NCI-H774 (cell line): ENCODE measurements at places on chromosomes 2 and 18.

DNA sequence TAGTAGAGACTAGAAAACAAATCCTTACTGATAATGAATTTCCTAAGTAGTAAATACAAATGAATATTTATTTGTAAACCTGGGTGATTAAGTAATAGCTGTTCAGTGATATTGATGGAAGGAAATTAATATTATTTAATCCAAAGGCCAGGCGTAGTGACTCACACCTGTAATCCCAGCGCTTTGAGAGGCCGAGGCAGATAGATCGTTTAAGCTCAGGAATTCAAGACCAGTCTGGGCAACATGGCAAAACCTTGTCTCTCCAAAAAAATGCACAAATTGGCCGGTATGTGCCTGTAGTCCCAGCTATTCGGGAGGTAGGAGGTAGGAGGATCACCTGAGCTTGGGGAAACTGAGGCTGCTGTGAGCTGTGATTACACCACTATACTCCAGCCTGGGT lies 228.2 kb downstream of the NEDD4L start:
- DNase-seq: no peak

DNA sequence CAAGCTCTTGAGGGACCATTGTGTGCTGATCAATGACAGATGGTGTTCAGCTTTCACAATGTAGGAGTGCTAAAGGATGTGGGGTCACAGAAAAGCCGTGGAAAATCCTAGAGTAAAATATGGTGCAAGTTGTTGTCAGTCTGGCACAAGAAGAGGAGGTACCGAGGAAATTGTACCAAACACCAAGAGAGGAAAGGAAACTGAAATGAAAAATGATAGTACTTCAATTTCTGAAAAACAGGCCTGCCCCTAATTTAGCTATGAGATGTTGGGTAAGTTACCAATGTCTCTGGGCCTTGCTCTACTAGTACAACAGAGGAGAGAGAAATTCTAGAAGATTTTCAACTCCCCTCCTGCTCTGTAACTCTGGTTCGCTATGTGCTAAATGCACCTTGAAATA lies 78.8 kb upstream of the PELI1 start:
- DNase-seq: no peak

DNA sequence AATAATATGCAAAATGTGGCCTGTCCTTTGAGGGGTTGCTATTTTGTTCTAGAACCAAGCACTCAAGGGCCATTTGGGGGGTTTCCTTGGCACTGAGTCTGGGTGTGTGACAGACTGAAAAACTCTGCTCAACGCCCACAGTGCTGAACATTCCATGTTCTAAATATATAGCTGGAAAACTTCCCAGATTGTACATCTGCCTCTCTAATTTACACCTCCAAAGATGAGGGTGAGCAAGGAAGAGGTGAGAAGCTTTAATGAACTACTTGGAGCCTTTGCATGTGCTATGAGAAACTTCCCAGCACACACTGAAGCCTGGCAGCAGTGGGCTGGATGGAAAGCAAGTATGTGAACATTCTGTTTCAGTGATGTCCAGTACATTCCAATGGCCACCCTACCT lies 296.7 kb upstream of the KCNH7 start:
- DNase-seq: no peak

DNA sequence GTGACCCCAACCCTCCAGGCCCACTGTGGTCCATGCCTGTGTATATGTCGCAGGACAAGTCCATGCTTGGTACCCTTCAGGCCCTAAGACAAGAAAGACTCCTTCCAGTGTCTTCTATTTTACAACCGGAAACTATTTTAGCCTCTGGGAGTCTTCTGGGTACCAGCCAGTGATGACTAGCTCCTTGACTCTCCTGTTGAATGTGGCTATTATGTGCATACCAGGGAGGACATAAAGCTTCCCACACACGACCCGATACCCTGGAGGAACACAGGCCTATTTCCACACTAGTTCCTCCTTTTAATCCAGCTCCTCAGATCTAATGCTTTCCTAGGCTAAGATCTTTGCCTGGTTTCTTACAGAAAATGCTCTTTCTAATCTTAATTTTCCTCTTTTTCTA lies 178.1 kb downstream of the NCKAP5 start:
- DNase-seq: no peak

DNA sequence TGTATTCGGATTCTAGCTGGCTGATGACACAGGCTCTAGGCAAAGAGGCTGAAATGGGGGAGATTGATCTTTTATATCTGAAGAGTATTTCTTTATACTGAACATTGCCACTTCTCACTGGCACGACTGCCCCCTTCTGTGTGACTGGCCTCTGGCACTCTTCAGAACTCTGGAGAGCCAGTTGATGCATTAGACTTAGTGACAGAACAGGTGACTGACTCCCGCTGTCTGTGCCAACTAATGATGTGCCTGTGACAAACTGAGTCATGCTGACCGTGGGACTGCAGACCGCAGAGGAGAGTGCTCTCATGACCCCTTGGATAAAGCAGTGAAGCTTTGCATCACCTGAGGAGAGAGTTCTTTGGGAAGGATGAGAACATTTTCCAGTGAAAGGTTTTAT lies 14.4 kb downstream of the MGAT5 start:
- no peak for DNase-seq

DNA sequence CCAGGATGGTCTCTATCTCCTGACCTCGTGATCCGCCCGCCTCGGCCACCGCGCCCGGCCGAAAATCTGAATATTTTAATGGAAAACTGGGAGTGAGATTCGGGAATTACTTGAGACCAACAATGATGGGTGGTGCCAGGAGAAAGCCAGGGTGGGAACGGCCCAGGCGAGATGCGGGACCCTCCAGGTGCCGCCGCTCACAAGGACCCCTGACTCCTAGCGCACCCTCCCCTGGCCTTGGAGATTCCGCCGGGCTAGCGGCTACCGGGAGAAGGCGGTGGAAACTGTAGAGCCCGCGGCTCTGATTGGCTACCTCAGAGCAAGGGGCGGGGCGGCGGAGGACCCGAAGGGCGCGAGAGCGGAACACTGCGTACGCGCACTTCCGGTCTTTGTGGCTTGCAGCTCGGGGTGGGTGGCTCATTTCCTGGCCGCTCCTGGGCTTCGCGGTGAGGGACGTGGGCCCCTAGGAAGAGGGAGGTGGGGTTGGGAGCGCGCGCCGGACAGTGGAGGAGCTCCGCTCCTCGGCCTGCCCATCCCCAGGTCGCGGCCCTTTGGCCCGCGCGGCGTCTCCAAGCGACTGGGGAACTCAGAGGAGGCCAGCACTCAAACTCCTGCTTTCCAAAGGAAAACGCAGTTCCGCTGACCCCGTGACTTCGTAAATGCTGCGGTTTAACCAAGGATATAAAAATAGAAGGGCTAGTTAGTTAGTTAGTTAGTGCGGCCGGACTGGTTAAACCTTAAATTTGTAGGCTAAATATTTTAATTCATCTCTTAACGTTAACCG lies at the start of gene ZNF397:
Gene ZNF397 (plus strand): TSS at position 371 of the 784 bp plus-strand sequence. CDS start 1,437 bp downstream, outside the sequence.
- DNase-seq: peak; percentile 96

GRCh38 chr2:227413371-227413770 lies 25.6 kb upstream of the SCYGR1 start:
- DNase-seq: no peak

DNA sequence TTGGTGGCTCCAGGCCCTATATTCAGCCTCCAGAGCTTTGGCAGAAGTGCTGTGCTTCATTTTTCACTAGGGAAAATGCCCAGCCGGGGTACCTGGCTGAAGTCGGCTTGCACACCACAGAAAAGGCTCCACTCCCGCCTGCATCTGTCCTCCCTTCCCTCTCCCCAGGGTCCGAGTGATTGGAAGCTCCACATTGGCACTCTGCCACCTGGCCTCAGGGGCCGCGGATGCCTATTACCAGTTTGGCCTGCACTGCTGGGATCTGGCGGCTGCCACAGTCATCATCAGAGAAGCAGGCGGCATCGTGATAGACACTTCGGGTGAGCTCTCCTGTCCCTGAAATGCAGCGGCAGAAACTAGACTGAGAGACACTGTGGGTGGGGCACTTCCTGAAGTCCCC lies 47.4 kb downstream of the IMPA2 start:
- no peak for DNase-seq

DNA sequence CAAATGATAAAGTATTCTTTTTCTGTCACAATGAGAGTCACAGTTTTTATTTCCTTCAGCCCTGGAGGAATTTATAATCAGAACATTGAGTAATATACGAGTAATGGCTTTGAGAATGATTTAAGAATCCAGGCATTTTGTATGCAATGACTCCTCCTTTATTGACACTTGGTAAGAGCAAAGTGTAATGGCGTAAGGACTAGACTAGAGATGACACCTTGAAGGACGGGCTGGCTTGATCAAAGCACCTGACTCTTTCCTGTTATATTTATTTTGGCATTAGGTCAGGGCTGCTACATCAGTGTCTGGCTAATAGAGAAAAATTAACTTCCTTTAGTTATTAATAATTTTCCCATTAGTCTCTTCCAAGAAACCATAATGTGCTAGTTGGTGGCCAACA lies 482.4 kb upstream of the GCFC2 start:
- DNase-seq: no peak

DNA sequence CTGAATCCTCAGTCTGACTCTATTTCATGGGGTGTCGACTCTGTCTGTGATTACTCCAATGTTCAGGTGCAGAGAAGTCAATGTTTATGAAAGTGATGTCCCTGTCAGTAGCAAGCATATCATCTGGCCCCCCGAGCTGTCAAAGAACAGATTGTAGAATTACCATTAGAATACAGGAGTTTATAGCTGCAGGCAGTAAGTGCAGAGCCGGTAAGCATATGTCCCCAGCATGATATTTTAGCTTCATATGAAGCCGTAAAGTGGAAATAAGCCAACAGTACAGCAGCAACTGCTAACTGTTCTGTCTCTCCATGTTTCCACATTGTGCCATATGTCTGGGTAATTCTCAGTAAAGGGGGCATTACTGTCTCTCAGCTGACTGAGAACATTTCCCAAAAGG lies 541.8 kb downstream of the SOX11 start:
- no peak for DNase-seq

DNA sequence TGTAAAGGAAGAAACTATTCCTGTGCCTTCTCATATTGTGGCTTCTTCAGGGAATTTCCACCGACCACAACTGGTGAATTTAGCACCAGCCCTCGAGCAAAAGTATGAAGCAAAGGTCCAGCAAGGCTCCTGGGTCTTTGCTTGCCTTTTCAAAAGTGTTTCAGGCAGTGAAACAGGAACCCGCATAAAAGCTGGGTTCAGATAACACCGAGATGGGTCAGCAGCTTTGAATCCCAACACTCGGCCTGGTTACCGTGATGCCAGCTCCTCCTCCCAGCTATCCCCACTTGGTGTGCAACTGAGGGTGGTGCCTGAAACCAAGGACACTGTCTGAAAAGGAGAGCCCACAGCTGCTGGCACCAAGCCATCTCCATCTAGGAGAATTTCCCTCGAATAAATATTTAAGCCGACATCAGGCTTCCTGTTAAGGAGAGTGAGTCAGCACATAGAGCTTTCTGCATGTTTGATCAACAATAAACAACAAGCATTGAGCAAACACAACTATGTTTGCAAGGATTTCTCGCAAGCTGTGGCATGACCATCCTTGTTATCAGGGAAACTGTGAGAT lies 69.5 kb downstream of the ANTXR1 start:
- peak; percentile 4 for DNase-seq

DNA sequence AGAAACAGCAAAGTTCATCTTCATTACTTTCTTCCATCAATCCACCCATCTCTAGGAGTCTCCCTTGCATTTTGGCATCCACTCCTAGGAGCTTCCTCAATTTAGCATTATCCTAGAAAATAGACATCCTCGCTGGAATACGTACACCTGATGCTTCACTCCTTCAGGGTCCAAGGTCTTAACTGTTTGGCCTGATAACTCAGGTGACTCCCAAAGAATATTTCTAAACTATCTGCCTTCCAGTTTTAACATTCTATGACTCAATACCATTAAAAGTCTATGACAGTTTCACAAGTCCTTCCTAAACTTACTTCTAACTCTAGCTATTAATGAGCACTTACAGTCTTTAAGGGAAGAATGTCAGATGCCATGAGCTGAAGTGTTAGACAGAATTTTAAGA lies 26.5 kb upstream of the TLK1 start:
- DNase-seq: no peak

DNA sequence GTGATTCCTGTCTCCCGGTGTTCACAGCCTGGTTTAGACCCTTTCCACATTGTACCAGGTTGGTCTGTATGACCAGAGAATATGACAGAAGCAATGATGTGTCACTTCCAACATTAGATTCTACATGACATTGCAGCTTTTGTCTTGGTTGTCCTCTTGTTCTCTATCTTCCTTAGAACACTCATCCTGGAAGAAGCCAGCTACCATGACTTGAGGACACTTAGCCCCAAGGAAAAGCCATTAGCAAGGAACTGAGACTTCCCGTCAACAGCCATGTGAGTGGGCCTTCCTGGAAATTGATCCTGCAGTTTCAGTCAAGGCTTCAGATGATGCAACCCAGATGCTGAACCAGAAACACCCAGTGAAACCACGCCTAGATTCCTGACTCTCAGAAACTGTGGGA lies 143.3 kb downstream of the MREG start:
- no peak for DNase-seq

DNA sequence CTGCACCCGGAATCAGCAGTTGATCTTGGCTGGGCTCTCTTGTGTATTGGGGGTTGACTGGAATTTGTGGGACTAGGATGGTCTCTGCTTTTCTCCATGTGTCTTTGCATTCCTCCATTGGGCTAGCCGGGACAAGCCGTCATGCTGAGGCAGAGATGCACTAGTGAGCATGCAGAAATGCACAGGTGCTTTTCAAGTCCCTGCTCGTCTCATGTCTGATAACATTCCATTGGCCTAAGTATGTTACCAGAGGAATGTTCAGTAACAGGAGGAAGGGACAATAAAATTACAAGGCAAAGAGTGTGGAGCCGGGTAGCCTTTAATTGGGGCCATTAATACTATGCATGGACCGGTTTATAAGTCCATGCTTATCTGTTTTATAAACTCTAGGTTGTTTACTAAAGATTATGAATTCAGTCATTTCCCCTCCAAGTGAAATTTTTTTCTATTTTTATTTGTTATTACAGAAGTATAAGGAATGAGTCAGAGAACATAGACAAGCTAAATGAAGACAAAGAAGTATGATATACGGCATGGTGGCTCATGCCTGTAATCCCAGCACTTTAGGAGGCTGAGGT lies 24.4 kb upstream of the AAK1 start:
- no peak for DNase-seq
